Activated naive CD4-positive, alpha-beta T cell (primary cell): ENCODE measurements at places on chromosomes 3 and 15.

DNA sequence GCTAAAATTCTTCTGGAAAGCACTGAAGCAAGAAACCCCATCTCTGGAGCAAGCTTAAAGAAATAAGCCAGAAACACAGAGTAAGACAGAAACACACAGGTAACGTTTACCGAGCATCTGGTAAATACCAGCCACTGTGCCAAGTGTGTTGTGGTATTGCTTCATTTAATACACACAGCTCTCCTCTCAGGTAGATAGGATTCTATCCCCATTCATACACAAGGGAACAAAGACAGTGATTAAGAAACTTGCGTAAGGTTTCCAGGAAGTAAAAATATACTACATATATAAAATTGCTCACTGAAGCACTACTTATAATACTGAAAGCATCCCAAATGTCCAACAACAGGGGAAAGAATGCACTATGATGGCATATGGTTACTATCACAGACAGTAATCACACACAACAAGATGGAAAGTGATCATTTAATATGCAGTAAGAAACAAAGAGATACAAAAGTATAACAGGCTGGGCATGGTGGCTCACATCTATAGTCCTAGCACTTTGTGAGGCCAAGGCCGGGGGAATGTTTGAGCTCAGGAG lies 27.5 kb downstream of the TAMM41 start:
- no peak for DNase-seq

GRCh38 chr3:180063783-180064182 lies 27.0 kb upstream of the PEX5L start:
- no peak for DNase-seq

- no peak for DNase-seq
Observed at GRCh38 chr3:143608966-143609365, 239.3 kb downstream of the SLC9A9 start.

- DNase-seq, result no peak
Observed at GRCh38 chr3:143565951-143566350, 282.3 kb downstream of the SLC9A9 start.

DNA sequence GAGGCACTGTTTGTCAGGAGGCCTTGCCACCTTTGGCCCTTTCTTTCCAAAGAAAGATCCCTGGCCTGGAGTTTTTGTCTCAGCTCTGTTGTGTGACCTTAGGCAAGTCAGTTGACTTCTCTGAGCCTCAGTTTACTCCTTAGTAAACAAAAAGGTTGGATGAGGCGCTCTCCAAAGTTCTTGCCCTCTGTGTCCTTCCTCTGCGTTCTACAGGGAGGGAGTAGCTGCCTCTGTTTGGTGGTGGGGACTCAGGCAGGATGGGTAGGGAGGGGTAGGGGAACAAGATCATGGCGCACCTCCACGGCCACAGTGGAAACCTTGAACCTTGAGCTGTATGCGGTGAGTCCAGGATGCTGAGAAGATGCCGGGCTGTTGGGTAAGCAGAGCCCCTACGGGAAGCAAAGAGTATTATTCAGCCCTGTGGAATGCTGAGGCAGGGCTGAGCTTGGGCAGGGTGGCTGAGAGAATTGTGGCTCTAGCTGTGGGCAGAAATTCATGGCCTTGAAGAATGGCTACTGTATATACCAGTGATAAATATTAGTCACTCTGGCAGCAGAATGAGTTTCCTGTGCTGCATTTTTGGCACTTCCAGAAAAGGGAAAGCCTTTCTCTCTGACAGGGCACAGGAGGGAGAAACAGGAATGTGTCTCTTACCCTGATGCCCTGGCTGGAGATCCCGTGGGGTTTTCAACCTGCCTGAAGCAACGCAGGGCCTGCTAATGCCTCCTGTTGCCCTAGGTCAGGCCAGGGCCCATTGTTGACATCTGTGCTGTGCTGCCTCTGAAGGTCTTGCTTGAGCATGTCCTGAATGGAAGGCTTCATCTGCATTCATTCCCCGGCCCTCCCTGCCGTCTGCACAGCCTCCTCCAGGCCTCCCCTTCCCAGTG lies 39.9 kb downstream of the SMAD3 start:
- DNase-seq, result no peak

- no peak for DNase-seq
Observed at GRCh38 chr15:69743091-69743490, 290.5 kb downstream of the RPLP1 start.

DNA sequence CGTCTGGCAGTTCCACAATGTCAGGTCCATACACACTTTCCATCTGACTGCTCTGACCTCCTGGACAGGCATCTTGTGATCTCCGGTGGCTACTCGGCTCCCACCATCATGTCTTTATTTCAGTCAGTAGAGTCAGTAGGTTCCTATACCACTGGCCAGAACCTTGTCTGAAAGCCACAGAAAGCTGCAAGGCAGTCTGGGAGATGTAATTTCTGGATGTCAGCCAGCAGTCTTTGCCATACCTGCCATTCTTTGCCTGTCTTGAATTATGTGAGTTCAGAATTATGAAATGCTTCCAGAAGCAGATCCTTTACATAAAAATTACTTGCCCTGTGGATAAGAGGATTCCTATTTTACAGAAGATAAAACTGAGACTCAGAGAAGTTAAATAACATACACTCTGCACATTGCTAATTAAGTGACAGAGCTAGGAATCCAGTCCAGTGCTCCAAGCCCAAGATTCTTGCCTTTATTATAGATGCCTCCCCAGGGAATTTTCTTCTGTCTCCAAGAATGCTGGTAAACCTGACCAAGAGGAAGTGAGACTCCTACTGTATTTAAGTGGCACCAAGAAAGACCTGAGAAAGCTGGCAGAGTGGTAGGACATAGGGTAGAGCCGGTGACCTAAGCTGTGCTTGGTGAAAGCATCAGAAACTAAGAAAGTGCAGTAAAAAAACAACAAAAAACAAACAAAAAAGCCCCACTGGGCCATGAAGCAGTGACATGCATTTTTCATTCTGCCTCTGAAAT lies 75.6 kb downstream of the IQCH start:
- no peak for DNase-seq

DNA sequence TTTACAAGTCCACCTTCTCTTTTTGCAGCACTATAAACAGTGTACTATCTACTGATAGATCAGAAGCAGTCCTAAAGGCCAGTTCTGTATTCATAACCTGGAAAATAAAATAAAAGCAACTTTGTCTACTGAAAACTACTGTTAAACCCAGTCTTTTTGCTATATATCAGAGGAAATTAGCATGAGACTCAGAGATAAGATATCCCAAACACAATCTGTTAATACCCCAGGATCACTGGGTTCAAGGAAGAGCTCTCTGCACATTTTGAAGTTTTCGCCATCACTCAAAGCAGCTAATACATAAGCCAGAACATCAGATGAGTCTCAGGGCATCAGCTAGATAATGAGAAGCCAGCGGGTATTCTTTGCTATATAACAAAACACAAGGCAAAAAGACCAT lies 21.8 kb downstream of the OSBPL10 start:
- DNase-seq, result no peak

DNA sequence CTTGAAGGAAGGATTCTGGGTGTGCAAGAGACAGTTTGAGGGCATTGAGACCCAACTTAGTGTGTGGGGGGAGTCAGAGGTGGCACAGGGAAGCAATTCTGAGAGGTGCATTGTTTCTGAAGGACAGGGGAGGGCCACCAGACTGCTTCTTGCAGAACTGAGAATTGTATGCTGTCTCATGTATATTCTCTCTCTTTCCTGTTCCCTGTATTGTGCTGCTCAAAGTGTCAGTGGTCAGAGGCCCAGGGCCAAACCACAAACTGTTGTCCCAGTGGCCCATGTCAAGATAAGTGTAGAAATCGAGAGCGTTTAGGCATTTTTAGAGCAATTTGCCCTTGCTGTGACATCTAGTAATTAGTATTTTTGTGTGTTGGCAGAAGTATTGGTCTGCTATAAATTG lies 567.1 kb downstream of the EDEM1 start:
- no peak for DNase-seq

DNA sequence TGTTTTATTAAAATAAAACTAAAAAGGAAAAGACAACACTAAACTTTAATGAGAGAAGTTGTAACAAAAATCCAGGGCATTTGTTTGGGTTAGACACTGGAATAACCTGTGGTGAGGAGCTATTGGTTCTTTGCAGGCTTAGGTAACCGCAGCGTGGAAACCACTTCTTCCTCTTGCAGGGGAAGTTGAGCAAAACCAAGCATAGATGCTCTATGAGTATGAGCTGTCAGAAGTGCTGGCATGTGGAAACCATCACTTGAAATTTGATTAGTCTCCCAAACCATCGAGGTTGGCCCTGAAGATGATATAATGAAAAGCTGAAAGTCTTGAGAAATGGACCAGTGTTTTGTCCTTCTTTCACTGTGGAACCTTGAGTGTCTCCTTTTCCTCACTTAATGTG lies 127.1 kb upstream of the RBMS3 start:
- no peak for DNase-seq

- DNase-seq, result no peak
Observed at GRCh38 chr3:144052275-144052674, 80.7 kb downstream of the DIPK2A start.

DNA sequence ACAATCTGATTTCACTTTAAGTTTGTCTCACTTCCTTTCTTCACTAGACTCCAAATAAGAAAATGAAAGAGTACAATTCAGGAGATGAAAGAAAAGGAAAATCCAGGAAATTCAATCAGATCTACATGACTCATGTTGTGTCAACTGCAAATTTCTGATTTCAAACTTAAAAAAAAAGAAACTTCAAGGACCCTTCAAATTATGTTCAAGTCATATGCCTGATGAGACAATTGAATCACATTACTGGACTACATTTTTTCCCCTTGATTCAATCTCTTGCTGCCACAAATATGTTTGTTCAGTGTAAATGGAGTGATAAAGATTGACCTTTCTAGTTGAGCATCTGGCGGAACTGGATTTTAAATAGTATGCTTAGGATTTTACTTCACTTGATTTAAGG lies 37.4 kb downstream of the FRMD5 start:
- DNase-seq, result no peak

DNA sequence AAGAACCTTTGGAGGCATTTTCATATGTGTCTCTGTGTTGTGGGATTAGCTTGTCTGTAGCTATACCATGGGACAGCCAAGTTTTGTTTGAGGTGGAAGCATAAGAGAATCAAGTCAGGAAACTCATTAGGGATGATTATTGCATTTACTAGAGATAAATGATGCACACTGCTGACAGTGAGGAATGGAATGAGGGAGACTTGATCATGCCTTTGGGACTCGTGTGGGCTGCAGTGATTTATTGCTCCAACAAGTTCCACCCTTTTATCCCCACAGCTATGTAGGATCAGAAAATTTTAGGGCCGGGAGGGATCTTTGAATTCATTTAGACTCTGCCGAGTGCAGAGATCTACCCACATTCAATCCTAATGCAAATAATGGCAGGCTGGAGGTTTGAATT lies 16.3 kb downstream of the ZNF385D start:
- DNase-seq, result no peak

DNA sequence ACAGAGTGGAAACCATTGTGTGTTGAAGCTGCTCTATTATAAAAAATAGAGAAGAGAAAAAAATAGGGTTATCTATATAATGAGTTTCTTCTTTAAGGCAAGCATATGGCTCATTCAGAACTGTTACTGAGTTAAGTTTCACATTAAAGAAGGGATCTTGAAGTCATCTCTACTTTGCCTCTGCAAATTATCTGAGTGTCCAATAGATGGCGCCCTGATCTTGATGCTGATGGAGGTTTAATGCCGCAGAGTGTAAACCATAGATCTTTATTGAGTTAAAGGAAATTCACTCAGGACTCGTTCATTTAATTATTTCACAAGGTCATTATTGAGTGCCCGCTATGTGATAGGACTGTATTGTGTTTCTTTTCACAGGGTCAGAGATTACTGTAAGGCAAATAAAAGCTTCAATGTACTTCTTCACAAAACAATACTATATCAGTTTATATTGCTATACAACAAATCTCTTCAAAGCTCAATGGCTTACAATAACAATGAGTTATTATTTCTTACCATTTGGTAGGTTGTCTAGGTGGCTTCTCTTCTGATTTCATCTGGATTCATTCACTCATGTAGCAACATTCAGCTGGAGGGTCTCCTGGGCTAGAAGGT lies 171.4 kb downstream of the NSUN3 start:
- no peak for DNase-seq

DNA sequence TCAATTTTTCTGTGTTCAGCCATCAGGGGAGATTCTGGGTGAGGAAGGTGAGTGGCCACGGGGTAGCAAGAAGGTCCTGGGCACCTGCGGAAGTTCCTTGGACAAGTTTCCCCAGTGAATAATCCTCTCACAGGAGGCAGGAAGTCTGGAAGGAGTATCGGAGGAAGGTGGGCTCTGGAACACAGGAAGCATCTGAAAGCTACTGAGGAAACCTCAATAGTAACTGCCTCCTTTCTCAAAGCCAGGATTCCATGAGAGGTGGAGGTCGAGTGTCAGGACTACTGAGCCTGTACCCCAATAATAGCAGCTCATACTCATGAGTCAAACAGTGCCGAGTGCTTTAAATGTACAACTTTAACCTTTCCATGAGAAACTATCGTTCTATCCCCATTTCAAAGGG lies 110.9 kb downstream of the OXNAD1 start:
- DNase-seq, result no peak

DNA sequence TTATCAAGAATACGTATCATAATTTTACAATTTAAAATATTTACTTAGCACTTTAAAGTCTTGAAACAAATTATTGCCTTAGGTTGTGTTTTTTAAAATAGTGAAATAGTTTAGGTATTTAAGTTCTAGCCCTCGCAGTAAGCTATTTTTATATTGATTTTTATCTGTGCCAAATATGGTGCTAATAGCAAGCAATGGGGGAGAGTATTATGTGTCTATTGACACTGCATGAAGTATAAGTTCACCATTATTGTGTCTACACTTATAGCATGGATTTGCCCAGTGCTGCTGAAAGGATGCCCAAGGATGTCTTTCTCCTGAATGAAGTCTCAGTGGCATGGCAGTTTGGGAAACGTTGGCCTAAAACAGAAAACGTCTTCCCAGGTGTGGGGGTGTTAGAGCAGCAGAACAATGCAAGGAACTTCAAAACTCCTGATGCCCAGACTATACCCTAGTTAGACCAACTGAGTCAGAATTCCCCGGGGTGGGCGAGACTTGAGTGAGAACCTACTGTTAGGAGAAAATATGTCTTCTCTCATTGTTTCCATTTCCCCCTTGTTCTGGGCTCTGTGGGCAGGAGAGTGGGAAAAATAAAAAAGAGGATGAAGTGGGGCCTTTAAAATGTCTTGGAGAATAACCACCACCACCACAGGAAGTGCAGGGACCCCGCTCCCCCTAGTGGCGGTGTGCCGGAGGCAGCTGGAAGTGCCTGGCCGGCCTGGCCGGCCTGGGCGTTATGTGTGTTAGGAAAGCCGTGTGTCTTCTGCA lies 104.2 kb upstream of the SLC7A14 start:
- DNase-seq, result no peak

DNA sequence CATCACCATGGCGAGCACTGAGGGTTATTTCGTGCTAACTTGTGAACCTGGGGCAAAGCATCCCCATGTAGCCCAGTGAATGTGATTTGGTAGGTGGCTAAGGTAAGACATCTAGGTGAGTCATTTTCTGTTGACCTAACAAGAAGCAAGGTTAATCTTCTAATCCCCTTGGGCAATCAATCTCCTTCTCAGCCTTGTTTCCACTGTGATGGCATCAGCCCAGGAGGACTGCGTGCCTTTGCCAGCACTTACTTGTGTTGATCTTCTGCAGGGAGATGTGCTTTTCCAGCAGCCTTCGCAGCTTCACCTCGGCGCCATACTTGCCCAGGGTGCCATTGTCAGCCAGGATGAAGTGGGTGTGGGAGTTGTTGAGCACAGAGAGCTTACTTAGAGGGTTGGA lies 35.7 kb downstream of the TRPM1 start:
- no peak for DNase-seq

- no peak for DNase-seq
Observed at GRCh38 chr15:94547711-94548110, 316.4 kb downstream of the MCTP2 start.
